NAMALWA (cell line): ENCODE measurements at places on chromosomes 11 and 22.

- DNase-seq = no peak
These were observed 18.5 kb upstream of the MUC2 start for GRCh38 chr11:1055990-1056771.

- DNase-seq = no peak
These were observed 4.2 kb upstream of the SCARF2 start for GRCh38 chr22:20441631-20442484.

GRCh38 chr11:23519194-23519593 is 658.9 kb upstream of the CCDC179 start:
- DNase-seq = no peak

- DNase-seq = no peak
These were observed at the start of gene CALCB for GRCh38 chr11:15073361-15074205. Gene CALCB (plus strand): TSS chr11:15073593. CDS start chr11:15074719, 1,126 bp downstream.

DNA sequence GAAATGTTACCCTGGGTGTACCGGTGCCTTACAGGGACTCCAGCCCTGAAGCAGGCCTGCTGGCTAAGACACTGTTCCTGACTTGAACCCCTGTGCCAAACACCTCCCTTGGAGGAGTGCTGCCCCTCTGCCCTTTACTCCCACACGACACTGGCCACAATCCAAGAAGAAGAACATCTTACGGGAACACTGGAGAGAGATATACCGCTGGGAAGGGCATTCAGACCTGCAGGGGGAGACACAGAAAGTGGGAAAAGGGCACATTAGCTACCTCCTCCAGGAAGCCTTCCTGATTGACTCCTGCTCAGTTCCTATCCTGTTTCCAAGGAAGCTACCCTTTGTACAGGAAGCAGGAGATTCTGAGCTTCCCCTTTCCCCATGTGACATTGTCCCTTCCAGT is 18.7 kb downstream of the TMPRSS13 start:
- DNase-seq = no peak
